Frontal cortex (tissue), 4 donors: ENCODE measurements at places on chromosomes 11 and 22. TPM values are rescaled to one million over a fixed set of nuclear protein-coding genes. Genes with fewer than 3 reads are reported as not detected.

PITPNB gene
- 39.1 TPM for total RNA-seq

SIAE gene
- 10.2 TPM for total RNA-seq

MICALL1 gene
- 25.7 TPM for total RNA-seq

PKNOX2 gene
- 4.9 TPM for total RNA-seq

MFRP gene
- not detected for total RNA-seq

GAB4 gene
- not detected for total RNA-seq

IGSF9B gene
- 6.9 TPM for total RNA-seq

WBP2NL gene
- total RNA-seq, result 4.5 TPM

TCIRG1 gene
- 2.4 TPM for total RNA-seq

TTC38 gene
- 6.5 TPM for total RNA-seq

POLDIP3 gene
- 28.5 TPM for total RNA-seq
